ENCODE measurements at places on chromosomes 11 and 22.

DNA sequence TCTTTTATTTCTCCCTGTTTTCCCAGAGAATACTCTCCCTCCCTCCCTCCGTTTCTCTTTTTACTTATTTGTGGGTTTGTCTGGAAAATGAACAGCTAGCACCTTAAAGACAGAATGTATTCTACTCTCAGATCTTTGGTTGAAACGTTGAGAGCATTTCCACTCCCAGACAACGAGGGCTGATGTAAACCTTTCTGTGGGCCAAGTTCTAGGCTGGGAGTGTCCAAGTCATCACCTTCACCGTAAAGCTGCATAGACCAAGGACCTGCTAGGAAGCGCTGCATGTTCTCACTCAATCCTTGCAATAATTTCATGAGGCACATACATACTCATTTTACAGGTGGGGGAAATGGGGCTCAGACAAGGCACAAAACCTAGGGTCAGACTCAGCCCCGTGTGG is 32.4 kb downstream of the MYH9 start:
- DNase-seq = no peak

DNA sequence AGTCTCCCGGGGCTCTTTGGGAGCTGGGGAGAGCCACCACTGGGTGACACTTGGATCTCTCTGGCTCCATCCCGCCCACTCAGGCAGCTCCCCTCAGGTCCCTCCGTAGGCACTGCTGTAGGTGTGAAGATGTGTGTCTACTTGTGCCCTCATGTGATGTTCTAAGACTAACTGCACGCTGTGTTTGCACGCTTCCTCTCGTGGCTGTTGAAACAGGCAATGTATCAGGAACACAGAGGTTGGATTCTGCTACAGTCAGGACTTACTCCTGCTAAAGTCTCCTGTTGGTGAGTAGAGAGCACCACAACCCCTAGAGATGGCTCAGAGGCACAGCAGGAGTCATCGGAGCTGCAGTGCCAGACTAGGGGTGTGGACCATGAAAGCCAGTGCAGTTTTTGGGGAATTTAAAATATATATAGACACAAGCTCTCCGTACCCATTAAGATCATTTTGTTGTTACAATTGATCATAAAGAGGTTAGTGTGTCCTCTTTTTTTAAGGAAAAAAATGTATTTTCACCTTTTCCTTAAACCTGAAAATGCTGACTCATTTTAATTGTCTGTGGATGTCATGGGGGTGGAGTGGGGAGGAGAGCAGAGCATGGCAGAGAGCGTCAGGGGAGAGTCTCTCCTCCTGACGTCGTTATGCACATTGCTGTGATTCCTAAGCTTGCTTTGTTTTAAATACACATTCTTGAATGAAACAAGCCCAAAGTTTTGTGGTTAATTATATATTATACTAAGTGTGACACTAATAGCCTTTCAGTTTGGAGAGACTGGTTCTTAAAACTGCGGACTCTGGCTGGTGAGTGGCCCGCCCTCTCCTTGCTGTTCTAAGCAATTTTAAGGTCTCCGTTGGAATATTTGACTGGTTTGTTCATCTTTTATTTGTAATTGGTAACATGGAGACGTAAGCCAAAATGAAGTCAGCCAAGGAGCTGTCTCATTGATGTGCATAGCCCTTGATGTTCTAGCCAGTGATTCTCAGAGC is 16.2 kb upstream of the CTTN start:
- DNase-seq = no peak

DNA sequence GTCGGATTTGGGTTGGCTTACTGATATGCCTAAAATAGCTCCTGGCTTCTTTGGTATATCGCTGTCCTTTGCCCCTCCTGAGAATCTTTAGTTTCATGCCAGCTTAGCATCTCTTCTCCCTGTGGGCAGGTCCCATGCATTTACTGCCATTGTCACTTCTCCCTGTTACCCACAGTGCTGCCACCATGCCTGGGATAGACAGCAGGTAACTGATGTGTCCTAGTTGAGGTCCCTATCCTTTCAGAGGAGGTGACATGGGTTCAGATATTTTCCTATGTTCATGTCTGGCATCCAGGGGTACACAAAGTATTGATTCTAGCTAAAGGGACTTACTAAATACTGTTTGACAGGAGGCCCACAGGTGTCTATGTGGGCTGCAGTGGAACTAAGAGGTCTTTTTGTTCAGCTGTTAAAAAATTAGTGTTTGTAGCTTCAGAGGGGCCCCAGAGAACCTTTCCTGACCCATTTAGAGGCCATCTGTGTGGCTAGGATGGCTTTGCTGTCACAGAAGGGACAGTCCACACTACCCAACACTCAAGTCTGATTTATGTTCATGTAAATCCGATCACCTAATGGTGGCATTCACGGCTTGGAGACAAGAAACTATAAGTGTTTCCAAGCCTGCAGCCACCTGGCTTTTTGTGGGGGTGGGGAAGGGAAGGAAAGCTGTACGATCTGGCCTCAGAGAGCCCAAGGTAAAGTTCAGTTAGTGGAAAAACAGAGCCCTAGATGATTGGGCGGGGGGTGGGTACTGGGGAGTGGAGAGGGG is 8.5 kb downstream of the TIMP3 start:
- DNase-seq = no peak

DNA sequence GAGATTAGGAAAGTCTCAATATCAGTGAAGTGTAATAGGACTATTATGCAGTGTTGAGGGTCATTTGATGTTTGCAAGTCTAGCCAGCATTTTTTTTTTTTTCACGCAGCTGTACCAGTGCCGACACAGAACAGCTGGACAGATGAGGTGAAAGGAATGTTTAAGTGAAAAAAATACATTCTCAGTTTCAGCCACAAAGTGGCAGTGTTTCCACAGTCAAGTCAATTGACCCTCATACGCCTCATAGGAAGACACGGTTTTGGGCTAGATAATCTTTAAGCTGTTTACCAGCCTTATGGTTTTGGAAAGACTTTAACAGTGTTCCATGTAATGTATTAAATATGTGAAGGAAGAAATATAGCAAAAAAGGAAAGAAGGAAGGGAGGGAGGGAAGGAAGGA is 349.9 kb upstream of the ANO3 start:
- DNase-seq = no peak

DNA sequence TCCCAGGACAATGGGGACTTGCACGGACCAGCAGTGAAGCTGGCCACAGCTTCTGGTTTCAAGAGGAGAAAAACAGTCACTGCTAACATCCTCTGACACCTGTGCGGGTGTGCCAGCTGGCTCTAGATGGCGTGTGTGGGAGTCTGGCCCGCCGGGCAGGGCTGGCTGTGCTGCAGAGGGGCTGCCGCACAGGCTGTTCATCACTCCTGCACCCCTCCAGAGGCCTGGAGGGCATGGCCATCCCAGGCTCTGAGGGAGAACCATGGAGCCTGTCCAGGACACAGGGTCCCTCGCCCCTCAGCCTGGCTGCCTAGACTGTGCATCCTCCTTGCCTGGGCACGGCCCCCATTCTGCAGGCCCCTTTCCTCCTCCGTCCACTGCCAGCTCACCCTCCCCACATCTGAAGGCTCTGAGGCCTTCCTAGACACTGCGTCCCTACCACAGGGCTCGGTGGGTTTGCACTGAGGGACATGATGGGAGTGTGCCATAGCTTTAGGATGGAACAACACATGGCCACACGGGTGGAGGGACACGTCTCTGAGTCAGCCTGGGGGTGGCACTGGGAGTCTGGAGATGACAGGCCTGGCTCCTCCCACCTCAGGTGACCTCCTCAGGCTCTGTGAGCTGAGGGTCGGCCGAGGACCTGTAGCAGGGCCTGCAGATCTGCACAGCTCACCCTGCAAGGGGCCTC is 42.1 kb upstream of the GNB1L start:
- DNase-seq = no peak
